Stimulated activated naive CD4-positive, alpha-beta T cell treated with Interleukin-2 at 50 U/mL for 16 hours (primary cell): ENCODE measurements at places on chromosomes 12 and 14.

DNA sequence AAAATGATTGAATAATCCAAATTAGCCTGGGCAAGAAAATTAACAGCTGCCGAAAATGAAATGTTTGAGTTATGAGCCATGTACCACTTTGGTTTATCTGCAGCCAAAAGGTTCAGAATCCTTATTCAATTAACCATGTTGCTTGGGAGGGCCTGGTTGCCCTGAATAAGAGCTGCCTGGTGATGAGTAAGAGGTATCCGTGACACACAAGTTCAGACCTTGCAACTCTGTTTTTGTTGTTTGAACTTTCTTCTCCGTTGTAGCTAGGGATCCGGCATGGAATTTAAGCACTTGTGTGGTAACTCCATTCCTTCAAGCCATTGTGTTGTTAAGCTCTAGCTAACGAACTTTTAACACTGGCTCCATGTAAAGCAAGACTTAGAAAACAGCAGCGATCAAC, 35.7 kb downstream of the FOXA1 start:
- DNase-seq, result no peak

DNA sequence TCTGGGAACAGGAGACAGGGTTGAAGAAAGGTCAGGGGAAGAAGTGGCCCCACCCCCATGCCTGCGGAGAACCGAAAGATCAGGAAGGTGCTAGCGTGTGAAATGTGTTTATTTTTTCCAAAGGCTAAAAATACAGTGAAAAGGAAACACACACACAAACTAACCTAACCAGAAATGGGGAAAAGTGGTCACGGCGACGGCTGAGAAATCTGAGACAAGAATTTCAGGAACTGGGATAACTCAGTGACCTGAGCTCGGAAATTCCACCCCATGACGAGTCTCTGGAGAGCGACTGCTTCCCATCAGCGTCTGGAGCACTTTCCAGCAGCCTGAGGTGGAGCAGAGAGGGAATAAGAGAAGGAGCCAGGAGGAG, 16.6 kb upstream of the RND1 start:
- no peak for DNase-seq

GRCh38 chr12:111467857-111468241, 62.1 kb downstream of the SH2B3 start:
- no peak for DNase-seq

DNA sequence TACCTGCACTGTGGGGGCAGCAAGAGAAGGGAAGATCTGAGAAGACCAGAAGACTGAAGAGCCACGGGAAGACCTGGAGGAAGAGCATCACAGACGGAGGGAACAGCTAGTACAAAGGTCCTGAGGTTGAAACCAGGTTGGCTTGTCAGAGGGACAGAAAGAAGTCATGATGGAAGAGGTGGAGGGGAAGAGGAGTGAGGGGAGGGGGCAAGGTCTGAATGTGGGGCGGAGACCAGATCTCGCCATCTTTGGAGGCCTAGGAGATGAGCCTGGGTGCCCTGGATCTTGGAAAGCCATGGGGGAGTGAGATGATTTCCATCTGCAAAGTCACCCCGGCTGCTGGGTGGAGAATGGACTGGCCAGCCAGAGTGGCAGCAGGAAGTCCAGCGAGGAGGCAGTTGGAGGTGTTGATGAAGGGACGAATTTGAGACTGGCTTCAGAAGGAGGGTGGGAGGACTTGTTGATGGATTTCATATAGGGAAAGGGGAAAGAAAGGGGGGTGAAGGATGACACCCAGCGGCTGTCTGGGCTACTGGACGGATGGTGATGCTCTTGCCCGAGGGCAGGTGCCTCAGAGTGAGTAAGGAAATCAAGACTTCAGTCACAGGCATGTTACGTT, 14.6 kb upstream of the UBC start:
- DNase-seq, result no peak

DNA sequence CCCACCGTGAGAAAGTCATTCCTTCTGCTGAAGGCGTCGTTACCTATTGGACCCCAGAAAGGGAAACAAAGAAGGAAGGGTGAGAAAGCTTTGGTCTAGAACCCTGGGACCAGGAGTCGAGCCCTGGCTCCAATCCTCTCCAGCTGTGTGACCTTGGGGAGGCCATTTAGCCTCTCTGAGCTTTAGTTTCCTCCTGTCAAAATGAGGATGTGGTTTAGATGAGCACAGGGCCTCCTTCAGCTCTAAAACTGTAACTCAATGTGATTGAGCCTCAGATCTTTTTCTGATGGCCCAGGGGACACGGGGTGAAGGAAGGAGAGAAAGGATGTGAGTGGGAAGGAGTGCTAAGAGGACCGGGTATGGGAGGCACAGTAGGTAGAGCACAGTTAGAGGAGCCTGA, 7.7 kb downstream of the JDP2 start:
- DNase-seq, result no peak

GRCh38 chr14:86938320-86938719, 1054.7 kb downstream of the GALC start:
- DNase-seq, result no peak

DNA sequence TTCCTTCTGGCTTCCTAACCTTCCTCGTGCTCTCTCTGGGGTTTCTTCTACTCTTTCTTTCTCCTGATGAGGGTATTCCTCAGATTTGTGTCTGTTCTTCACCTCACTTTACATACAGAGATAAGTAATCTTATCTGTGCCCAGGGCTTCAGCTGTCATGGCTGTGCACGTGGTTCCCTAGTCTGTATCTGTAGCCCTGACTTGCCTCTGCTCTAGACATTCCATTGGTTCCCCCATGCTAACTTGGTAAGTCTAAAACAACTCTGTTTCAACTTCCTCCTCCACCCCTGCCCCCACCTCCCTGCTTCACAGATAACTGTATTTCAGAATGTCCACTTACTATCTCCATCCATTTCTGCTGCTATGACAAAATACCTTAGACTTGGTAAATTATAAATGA, 10.8 kb downstream of the DIP2B start:
- DNase-seq, result no peak

- DNase-seq, result no peak
Measured at GRCh38 chr14:37147310-37147880, 25.0 kb downstream of the SLC25A21 start.

GRCh38 chr12:3325736-3326135, 165.3 kb upstream of the PRMT8 start:
- DNase-seq, result no peak

DNA sequence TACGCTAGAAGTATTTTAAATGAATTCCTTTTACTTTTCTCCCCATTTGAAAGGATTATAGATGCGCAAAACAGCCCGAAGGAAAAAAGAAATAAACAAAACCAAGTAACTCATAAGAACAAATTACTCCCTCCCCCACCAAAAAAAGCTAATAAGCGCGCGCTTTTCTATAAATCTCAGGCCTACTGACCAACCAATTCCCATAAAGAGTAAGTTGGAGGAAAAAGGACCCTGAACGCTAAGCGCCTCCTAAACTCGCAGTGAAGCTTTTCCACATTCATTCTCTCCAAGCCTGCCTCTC, 588 bp downstream of the MBIP start:
- no peak for DNase-seq

- no peak for DNase-seq
Measured at GRCh38 chr14:21091821-21092272, 6.6 kb downstream of the ZNF219 start.

- DNase-seq, result no peak
Measured at GRCh38 chr12:79098530-79098929, 234.0 kb downstream of the SYT1 start.

DNA sequence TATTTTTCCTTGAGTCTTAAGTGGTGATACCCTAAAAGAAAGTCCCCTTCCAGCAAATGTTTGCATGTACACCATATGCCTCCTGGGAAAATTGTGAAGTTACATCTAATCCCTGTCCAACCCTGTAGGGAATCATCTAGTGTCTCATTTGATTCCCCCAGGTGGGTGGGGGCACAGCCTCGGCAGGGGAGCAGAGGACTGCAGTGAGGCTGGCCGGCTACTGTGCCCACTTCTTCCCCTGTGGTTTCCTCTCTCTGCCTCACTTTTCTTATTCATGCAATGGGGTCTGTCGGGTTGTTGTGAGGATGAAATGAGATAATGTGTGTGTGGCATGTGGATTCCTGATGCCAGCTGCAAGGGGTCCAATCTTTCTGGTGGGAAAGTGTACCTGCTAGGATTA, 6.0 kb downstream of the PAPLN start:
- DNase-seq, result no peak

DNA sequence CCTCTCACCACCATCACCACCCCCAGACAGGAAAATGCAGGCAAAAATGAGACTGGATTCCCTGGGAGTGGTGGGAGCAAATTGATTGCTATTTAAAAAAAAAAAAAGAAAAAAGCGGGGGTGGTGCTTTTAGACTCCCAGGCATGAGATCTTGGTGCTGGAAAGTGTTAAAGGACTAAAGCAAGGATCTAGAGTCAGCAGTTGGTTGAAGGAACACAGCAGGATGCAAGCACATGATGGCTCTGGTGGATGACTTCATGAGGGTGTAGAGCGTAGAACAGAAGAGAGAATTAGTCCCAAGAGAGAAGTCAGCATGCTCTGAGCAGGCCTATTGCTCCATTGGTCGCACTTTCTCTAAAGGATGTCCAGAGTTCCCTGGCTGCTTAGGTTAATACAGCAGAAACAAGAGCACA, 183.8 kb upstream of the HMGA2 start:
- no peak for DNase-seq

DNA sequence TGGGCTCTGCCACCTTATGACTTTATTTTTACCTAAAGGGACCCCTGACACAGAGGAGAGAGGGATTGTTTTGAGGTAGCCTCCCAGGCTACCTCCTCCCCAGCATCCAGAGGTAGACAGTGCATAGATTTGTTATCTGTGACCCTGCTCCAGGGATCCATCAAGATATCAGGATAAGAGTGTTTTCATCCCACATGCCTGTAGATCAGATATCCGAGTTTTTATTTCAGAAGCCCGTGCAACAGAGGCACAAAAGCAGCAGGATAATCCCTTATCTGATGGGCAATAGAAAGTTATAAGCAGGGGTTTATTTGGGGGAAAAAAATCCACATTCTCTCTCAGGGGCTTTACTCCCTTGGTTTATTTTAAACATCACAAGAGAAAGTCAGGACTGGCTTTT, 117.0 kb upstream of the RPH3A start:
- no peak for DNase-seq

- peak; percentile 74 for DNase-seq
Measured at GRCh38 chr14:55411426-55412389, at the start of gene ATG14. Gene ATG14, minus strand, starts transcription at chr14:55411830. Its CDS starts 8 bp downstream, at chr14:55411822.

DNA sequence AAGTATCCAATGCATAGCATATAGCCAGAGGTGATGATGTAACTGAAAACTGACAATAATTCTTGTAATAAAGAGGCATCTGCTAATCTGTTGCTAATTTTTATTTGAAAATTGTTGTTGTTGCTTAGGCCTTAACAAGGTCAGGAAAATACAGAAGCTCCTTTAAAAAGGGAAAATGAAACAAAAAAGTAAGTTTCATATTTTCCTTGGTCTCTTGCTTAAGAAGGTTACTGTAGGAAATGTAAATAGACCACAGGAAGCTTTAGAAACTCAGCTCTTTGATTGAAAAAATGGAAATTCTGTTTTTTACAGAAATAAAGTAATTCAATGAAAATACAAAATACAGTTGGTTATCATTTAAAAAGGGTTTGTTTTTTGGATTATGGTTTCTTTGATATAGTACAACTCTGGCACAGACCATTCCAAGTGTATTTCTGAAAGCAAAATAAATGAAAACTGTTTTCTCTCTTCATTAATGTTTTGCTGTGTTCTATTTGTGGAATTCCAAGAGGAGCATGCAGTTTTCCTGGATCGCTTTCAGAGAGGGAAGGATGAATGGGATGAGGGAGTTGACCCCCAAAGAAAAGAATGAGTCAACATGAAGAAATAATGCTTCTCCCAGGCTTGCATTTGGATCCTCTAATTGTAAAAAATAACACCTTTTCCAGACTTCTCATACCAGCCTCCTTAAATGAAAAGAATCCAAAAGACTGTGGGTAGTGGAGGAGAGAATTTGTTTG, 398.0 kb upstream of the FAR2 start:
- DNase-seq, result no peak

DNA sequence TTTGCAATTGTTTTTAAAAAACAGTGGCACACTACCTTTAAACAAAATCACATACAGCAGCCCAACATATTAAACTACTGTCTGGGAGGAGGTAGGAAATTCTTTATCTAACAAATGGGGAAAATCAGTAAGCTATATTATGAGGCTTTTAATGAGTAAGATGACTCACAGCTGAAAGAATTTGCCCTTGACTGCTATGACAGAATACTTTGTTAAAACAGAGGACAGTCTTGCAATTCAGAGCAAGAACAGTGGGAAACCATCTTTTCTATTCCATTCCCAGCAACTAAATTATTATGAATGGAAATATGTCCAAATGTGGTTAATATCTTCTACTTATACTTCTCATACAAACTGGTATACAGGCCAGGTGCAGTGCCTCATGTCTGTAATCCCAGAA, 49.2 kb upstream of the SGPP1 start:
- DNase-seq, result no peak

- peak; percentile 83 for DNase-seq
Measured at GRCh38 chr12:96194971-96195844, 1.0 kb downstream of the ELK3 start.

DNA sequence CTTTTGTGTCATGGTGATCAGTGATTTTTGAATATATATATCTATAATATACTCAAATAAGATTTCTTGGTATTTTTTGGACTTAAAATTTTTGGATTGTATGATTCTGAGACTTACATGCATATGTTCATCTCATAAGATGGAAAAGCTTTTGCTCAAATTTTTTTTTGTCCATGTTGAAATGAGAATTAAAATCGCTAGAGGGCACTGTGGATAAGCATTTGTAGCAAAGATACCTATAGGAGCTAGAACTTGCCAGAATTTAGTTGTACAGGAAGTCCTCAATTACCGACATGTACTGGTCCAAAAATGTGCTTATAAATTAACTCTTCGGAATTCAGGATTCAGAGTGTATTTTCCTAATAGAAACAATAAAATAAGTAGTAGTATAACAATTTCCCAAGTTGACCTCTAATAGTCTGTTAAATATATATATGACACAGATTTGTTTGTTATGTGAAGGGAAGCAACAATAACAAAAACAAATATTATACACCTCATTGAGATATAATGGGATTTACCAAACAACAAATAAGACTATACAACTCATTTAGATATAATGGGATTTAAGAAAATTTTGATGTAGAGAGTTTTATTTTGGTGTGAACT, 179.6 kb downstream of the TMEM117 start:
- DNase-seq, result no peak

- no peak for DNase-seq
Measured at GRCh38 chr14:34502545-34503225, 36.8 kb downstream of the EAPP start.

- no peak for DNase-seq
Measured at GRCh38 chr14:95398630-95399547, 79.2 kb upstream of the CLMN start.

GRCh38 chr12:33317746-33318145, 121.9 kb downstream of the SYT10 start:
- no peak for DNase-seq

DNA sequence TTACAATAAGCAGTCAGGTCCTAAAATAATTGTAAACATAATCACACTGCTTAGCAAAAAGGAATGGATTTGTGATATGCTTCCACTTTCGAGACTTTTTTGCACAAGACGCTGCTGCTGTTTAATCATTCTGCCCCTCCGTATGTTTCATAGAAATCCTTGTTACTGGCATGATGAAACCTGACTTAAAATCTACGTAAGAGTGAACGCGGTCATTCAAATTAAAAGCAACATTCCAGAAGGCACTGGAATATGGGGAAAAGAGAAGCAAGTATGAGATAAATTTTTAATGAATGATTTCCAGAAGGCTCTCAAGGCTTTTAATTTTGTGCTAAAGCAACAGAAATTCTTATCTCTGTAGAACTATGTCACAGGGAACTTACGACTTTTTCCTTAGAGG, 1.1 kb downstream of the CNIH1 start:
- no peak for DNase-seq

- DNase-seq, result no peak
Measured at GRCh38 chr12:26406813-26407212, 211.4 kb downstream of the SSPN start.

- DNase-seq, result no peak
Measured at GRCh38 chr12:110774824-110775223, 32.1 kb upstream of the PPP1CC start.
